ENCODE measurements at places on chromosomes 1 and 21.

DNA sequence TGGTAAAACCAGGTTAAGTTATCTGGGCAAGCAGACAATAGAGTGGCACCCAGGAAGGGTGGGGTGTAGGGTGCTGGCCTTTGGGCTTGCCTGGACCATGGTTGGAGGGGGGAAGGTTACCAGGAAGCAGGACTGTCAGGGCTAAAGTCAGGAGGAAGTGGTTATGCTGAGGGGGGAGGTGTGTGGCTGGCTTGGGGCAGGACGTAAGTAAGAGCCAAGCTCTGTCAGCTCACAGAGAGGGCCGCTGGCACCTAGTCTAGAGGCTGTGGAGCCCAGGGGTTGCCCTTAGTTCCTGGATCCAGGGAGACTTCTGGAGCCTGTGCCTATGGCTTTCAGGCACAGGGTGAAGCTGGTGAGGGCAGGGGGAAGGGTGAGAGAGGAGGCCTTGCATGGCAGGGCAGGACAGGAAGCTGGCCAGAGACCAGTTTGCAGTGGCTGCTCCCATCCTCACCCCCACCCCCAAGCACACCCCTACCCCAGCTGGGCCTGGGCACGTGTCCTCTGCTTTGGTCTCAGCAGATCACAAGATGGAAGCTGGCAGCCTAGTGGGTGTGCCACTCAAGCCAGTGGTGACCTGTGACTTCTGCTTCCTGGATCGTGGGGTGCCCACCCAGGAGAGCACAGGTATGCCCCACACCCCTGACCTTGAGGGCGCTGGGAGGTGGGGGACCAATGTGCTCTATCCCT is 20.5 kb upstream of the SMYD3 start:
- no peak for DNase-seq

GRCh38 chr1:205518661-205519540 is 14.4 kb downstream of the CDK18 start:
- peak; percentile 86 for DNase-seq

GRCh38 chr1:1947493-1947892 is 28.4 kb upstream of the TMEM52 start:
- DNase-seq: no peak

DNA sequence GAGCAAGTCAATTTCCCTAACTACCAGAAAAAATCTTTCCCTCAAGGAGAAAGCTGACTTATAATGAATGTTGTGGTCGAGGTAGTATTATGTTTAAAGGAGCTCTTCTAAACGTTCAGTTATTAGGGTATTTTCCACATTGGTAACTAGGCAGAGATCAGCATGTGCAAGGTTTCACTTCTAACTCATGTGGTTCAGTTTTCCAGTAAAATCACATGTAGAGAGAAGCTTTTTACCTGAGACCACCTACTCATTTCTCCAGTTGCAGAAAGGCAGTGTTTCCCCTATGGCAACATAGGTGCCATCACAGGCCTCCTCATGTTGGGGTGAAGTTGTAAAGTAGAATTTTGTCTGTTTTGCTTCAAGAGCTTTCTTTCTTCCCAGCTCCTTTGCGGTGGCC is 23.7 kb downstream of the IL23R start:
- DNase-seq: no peak

DNA sequence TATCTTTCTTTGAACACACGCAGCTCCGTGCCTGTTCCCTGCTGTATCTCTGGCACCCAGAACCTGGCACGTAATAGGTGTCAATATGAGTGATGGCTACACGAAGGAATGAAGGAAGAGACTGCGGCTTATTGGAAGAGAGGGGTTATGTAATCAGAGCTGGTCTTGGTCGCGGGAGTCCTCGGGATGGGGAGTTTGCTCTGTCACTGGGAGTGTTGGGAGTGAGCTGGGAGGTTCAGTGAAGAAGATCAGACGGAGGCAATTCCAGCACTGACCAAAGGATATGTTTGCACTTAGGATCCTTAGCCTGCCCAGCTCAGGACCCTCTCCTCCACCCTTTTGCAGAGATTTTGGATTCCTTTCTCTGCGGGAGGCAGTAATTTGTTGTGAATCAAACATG is 709.1 kb downstream of the PTPRU start:
- no peak for DNase-seq

GRCh38 chr1:172997941-172998361 is 52.8 kb downstream of the TNFSF18 start:
- DNase-seq: no peak

GRCh38 chr1:169648709-169649108 is 18.8 kb upstream of the SELP start:
- no peak for DNase-seq

DNA sequence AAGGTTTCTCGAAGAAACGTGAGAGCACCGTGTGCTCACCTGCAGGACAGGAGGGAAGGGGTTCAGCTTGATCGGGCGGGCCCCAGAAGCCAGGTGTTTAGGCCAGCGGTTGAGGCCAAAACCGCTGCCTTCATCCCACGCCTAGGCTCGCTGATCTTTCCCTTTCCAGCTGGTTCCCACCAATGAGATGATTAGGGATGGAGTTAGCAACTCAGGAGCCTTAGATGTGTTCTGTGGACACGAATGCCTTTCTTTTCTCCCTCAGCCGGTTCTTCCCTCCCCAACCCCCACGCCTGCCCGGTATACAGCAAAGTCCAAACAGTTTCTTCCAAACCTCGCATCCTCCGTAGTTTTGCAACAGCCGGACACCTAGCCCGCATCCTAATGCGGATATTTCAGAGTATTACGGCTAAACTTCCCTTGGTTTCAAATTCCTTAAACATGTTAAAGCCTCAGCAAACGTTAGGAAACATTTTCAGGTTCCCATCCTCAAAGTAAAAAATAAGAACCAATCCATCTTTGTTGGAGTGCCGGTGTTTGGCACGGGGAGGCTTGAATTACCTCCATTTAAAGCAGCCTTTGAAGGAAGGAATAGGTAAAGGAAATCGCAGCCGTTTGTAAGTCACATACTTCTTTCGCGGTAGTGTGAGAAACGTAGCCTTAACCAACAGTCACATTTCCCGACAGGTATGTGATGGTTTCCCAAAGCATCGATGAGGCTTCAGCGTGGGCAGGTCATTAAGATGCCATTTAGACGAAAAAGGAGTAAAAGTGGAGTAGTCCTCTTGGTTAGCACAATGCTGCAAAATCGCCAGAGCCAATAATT is 1.1 kb downstream of the LRRC8C start:
- no peak for DNase-seq

DNA sequence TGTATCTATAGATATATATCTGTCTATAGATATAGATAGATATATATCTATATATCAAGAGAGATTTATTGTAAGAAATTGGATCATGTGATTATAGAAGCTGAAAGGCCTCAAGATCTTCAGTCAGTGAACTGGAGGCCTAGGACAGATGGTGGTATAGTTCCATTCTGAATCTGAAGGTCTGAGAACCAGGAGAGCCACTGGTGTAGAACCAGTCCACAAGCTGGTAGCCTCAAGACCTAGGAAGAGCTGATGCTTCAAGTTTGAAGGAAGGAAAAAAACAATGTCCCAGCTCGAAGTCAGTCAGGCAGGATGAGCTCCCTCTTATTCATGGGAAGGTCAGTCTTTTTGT is 213.2 kb upstream of the JUN start:
- DNase-seq: no peak

DNA sequence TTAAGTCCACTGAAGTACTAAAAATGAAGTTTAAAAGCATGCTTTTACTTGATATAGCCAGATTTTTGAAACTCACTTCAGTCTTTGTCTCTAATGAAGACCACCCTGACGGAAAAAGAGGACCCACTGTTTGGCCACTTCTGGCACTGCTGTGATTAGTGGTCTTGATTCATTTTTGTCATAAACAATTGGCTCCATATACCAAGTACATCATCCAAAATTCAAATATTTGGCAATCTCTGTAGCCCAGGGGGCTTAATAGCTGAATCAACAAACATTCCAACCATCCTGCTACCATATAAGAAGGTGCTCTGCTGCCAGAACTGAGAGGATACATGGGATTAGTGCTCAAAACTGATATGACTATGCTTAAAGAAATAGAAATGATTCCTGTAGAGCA is 156.0 kb downstream of the COL24A1 start:
- DNase-seq: no peak

DNA sequence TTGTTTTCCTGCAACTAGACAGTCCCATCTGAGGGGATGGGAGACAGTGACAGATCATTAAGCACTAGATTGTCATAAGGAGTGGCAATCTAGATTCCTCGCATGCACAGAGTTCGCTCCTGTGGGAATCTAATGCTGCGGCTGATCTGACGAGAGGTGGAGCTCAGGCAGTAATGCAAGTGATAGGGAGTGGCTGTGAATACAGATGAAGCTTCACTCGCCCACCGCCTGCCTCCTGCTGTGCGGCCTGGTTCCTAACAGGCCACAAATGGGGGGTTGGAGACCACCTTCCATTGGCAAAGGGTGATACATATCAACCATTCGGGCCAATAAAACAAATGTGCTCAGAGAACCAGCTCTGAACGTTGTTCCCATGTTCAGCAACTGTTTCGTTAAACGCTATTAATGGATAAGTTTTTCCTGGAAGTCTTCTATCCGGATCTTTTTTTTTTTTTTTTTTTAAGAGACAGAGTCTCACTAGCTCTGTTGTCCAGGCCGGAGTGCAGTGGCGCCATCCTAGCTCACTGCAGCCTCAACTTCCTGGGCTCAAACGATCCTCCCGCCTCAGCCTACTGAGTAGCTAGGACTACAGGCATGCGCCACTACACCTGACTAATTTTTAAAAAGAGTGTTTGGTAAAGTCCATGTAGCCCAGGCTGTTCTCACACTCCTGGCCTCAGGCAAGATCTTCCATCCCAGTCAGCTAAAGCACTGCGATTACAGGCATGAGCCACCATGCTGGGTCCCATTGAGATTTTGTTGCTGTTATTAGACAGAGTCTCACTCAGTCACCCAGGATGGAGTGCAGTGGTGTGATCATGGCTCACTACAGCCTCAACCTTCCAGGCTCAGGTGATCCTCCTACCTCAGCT is 8.7 kb upstream of the RSRP1 start:
- no peak for DNase-seq

- no peak for DNase-seq
Measured at GRCh38 chr1:178798232-178798861, 72.5 kb downstream of the ANGPTL1 start.

DNA sequence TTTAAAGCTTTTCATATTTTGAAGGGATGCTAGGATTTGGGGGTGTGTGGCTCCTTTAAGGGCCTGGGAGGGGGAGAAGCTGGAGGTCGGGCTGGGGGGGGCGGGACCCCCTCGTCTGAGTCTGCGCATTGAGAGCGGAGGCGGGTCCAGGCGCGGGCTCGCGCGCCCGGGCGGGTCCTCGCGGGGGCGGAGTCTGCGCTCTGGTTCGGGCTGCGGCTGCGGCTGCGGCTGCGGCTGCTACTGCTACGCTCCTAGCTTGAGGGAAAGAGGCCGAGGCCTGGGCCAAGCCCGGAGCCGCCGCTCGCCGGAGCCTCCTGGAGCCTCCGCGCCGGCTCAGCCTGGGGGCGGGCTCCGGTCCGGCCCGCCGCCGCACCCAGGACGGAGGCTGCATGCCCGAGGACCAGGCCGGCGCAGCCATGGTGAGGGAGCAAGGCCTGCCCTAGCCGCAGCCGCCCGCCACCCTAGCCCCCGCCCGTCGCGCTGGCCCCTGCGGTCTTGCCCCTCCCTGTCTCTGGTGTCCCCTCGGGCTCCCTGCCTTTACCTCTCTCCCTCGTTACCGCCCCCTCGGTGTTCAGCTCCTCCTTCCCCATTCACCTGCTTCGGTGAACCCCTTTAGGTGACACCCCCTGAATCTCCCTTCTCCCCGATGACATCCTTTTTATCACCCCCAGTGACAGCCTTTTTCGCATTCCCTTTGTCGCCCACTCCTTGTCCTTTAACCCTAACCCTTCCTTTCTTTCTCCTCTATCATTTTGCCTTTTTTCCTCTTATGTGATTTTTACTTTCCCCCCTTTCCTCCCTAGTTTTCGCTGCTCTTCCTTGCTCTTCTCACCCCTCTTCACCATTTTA is at the start of gene ZYG11B:
TSS of gene ZYG11B (plus strand) at position 189 of the 849 bp plus-strand sequence. CDS start at position 390, 201 bp downstream.
- DNase-seq: peak; percentile 91

GRCh38 chr21:36973986-36974850 is 7.7 kb upstream of the HLCS start:
- no peak for DNase-seq

DNA sequence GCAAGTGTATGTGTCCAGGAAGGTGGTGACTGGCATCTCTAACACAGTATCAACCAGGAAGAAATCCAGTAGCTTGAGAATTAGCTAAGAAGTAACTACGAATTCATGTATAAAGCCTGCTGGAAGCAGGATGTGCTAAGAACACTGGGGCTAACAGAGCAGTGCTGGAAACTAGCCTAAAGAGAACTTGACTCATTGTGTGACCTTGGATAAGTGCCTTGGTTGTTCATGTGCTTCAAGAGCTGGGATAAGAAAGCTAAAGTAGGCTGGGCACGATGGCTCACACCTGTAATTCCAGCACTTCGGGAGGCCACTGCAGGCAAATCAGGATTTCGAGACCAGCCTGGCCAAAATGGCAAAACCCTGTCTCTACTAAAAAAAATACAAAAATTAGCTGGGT is 186.9 kb downstream of the RRAGC start:
- no peak for DNase-seq

DNA sequence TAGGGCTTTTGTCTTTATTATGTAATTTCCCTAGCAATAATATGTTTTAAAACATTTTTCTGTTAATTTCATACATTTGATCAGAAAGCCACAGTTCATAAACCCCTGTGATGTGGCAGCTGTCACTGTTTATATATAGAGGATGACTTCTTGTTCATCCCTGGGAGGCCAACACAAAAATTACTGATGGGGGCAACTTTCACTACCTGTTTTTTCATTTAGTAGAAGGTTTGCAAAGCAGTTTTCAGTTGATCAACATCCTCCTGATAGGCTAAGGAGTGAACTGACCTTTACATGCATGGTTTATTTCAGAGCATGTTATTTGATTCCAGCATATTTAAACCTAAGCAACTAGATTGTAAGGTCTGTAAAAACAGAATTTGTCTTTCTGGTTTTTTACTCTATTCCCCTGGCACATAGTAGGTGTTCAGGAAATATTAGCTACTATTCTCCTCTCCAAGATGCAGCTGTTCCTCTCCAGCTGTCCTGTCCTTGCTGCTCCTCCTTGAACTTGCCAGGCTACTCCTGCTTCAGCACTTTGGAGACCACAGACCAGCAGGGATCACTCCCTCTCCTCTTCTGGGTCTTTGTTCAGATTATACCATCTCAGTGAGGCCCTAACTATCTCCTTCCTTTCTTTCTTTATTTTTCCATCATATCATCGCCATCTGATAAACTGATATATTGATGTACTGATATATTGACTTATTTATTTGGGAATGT is 54.7 kb downstream of the ROR1 start:
- DNase-seq: no peak
